Stimulated activated CD8-positive, alpha-beta memory T cell treated with anti-CD3 and anti-CD28 coated beads, Interleukin-12 subunit alpha, Interleukin-12 subunit beta, amount 100 ng/mL, for 4 hours (primary cell): ENCODE measurements at places on chromosomes 1 and 21.

DNA sequence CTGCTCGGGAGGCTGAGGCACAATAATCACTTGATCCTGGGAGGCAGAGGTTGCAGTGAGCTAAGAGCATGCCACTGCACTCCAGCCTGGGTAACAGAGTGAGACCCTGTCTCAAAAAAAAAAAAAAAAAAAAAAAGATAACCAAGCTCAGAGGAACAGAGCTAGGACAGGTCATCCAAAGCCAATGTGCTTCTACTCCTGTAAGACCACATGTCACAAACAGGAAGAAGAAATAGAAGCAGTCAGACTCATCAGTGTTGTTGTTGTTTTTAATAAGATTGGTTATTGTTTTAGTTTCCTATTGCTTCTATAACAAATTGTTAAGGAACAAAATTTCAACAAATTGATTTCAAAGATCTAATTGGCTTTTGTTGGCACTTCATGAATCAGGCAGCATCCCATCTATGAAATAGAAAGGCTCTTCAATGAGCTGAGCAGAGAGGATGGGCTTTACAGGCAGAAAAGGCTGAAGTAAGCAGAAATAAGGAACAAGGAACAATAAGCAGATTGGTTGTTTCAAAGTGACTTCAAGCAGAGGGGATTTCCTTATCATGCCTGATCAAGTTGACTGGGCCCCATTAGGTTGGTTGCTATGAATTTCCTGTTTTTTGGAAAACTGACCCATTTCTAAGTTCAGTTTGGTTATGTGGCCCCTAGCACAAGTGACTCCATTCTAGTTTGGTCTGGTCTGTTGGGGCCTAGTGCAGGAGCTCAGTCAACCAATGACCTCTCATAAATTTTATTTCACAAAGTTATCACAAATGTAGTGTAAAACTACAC lies 6.0 kb upstream of the AKNAD1 start:
- no peak for DNase-seq

DNA sequence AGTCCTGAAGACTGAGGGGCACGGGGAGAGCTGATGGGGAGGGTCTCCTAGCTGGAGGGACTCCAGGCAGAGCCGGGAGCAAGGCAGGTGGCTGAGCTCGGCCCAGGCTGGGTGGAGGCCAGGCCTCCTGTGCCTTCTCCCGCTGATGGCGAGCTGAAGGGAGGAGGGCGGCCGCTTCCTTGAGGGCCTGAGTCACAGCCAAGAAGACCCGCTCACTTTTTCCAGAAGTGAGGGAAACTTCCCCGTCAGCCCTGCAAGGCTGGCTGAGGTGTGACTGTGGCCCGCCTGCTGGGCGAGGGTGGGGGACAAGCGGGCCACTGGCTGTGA lies 1.7 kb upstream of the VWA1 start:
- DNase-seq = no peak

- no peak for DNase-seq
Measured at GRCh38 chr1:59045636-59046035, 251.3 kb upstream of the FGGY start.

- DNase-seq = no peak
Measured at GRCh38 chr1:189619682-189620332, 857.9 kb downstream of the BRINP3 start.

DNA sequence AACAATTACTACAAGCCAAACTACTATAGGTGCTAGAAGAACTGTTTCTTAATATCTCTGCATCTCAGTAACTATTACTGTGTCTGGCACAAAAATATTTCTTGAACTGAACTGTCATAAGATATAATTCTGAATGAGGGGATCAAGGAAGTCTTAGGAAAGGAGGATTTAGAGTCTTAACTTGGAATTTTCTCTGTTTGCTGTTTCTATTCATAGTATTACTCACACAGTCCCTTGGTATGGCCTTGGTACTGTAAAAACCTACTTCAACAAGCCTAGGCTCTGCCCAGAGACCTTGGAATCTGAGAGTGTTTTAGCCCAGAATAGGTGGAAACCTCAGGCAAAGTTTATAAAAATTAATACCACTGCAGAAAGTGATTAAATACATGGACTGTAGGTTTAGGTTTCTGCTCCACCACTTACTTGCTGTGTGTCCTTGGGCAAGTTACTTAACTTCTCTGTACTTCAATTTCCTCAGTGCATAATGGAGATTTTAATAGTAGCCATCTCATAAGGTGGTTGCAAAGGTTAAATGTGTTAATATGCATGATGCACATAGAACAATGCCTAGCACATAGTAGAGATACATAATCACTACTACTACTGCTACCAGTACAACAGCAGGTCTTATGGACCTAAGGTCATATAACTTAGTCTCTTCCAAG lies 87.4 kb upstream of the NFIA start:
- no peak for DNase-seq

DNA sequence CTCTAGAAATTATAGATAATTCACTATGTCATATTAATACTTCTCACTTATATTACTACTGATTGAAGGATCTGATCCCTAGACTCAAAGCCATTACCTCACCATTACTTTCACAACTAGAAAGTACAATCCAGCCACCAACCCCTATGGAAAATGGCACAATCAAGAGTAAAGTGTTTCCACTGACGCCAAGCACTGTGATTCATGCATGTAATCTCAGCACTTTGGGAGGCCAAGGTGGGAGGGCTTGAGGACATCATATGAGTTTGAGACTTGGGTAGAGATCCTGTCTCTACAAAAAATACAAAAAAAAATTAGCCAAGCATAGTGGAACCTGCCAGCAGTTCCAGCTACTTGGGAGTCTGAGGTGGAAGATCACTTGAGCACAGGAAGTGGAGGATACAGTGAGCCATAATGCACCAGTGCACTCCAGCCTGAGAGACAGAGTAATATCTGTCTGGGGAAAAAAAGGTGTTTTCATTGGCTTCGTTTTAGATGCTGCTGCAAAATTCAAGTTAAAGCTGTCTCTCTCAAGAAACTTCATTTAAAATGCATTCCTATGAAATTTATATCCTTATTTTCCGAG lies 126.5 kb downstream of the AKT3 start:
- no peak for DNase-seq

- no peak for DNase-seq
Measured at GRCh38 chr1:246792603-246793002, 68.4 kb downstream of the SCCPDH start.

DNA sequence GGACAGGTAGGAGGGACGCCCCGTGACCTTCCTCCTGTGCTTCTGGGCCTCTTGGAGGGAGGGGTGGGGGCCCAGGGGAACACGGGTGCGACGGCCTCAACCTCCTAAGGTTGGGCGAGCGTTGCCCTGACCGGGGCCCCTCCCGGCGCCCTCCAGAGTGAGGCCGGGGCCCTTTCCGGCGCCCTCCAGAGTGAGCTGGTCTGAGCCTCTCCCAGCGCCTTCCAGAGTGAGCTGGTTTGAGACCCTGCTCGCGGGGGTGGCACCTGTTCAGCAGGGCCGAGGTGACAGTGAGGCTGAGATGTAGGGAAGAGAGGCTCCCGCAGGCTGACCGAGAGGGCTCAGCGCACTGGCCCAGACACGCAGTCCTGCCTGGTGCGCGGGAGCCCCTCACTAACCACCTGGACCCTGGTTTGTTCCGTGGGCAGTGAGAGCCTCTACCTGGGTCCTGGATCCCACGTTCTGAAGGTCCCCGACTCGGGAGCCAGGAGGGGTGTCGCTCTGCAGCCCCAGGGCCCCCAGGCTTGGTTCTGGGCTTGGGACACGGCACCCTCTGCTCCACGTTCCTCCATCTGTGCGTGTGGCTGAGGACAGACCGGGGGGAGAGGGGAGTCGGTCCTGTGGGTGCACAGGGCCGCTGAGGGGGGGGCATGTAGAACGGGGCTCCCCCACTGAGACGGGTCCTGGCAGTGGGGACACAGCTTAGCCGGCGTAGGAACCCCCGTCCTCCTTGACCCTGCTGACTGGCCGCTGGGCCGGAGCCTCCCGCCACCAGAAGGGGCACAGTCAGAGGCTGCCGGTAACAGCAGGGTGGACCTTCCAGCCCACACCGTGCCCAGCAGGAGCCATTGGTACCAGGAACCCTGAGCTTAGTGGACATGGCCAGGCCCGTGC lies 1.4 kb downstream of the COL6A1 start:
- no peak for DNase-seq

- no peak for DNase-seq
Measured at GRCh38 chr1:233289676-233290075, 5.8 kb downstream of the PCNX2 start.

- DNase-seq = no peak
Measured at GRCh38 chr1:219553934-219554502, 58.9 kb downstream of the ZC3H11B start.

DNA sequence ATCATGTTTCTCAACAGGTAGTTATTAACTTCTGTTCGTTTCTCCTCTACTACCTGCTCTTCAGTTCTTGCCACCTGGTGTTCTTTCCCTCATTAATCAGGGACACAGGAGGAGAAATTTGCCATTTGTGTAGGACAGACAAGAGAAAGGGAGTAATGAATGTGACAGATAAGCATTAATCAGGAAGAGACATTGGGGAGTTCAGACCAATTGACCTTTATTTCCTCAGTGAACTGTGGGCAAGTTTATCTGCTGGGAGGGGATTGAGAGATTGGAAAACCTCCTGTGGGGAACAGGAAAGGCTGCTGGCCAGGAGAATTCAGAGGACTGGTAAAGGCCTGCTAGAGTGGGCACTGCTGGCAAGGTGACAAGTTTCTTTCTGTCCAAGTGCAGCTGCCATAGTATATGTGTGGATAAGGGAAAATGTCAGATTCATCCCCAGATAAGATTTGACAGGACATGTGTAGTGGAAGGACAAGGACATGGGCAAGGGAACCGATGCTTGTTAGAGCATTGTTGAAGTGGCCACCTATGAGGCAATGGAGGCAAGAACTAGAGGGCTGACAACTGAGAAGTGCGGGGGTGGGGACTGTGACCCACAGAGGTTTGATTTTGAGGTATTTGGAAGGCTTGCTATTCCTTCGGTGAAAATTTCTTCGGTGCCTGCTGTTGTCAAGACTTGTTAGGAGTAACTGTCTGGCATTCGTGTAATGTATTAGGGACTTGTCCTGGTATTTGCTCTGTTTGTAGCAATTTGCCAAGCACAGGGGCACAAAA lies 12.6 kb downstream of the SZT2 start:
- no peak for DNase-seq

DNA sequence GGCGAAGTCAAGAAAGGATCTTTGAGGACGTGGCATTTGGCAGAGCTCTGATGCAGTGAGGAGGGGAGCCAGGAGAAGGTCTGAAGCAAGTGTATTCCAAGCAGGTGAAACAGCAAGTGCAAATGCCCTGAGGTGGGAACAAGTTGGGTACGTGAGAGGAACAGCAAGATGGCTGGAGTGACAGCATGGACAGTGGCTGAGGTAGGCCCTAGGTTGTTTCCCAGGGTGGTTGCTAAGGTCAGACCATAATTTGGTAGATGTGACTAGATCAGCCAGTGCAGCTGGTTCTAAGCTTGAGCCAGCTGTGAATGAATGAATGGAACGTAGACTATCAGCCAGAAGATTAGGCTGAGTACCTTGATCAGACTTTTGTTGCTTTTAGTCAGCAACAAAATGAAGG lies 37.5 kb upstream of the JUN start:
- no peak for DNase-seq

- no peak for DNase-seq
Measured at GRCh38 chr21:21458124-21458631, 460.0 kb downstream of the NCAM2 start.

- DNase-seq = no peak
Measured at GRCh38 chr1:3646596-3646995, 3.3 kb downstream of the WRAP73 start.

- DNase-seq = no peak
Measured at GRCh38 chr1:6489383-6489765, 2.1 kb downstream of the PLEKHG5 start.

DNA sequence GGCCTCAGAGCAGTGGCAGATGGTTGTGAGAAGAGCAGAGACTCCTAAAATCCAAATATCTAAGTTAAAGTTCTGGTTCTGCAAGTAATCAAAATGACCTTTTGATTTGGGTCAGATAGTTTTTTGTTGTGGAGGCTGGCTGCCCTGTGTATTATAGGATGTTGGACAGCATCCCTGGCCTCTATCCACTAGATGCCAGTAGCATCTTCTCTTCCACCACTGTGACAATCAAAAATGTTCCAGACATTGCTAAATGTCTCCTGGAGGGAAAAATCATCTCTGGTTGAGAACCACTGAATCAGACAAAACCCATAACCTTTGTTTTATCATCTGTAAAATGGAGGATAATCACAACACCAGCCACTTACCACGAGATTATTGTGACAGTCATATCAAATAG lies 5.9 kb upstream of the DPT start:
- DNase-seq = no peak

- DNase-seq = no peak
Measured at GRCh38 chr21:35783721-35784120, 276.6 kb downstream of the SETD4 start.

GRCh38 chr1:51482881-51483280 lies 36.2 kb downstream of the EPS15 start:
- no peak for DNase-seq

- DNase-seq = no peak
Measured at GRCh38 chr1:53066891-53067738, 5.1 kb downstream of the PODN start.

DNA sequence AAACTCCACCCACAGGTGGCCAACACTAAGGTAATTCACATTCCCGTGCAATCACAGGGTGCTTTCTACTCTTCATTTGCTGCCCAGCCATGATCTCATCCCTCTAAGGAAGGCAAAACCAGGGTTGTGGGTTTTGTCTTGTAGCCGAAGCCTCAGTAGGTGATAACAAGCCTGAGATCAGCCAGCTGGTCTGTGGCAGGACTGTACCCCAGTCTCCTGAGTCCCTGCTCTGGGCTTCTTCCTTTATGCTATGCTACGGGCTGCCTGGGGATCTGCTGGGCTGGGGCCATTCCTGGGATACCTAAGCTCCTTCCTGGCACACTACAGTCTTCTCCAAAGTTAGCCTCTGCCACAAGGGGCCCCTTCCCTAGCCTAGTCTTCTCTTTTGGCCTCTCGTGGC lies 9.8 kb downstream of the PPFIA4 start:
- no peak for DNase-seq

- no peak for DNase-seq
Measured at GRCh38 chr1:167425482-167425881, 92.8 kb downstream of the CD247 start.

- no peak for DNase-seq
Measured at GRCh38 chr1:41399145-41399795, 38.0 kb downstream of the FOXO6 start.

DNA sequence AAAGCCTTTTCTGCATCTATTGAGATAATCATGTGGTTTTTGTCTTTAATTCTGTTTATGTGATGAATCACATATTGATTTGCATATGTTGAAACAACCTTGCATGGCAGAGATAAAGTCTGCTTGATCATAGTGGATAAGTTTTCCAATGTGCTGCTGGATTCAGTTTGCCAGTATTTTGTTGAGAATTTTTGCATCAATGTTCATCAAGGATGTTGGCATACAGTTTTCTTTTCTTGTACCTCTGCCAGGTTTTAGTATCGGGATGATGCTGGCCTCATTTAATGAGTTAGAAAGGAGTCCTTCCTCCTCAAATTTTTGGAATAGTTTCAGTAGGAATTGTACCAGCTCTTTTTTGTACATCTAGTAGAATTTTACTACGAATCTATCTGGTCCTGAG lies 55.0 kb downstream of the COL24A1 start:
- no peak for DNase-seq

- DNase-seq = no peak
Measured at GRCh38 chr1:38068220-38068979, 21.8 kb upstream of the POU3F1 start.
